ENCODE measurements at places on chromosomes 13 and 19. TPM values are rescaled to one million over a fixed set of nuclear protein-coding genes. Genes with fewer than 3 reads are reported as not detected.
A peak's percentile ranks its signal among the peaks of the same experiment; 100 is the strongest.

The CACNA1A gene
- total RNA-seq: not detected

- no peak for DNase-seq
Observed at GRCh38 chr19:46875234-46875633, 14.4 kb downstream of the ARHGAP35 start.

DNA sequence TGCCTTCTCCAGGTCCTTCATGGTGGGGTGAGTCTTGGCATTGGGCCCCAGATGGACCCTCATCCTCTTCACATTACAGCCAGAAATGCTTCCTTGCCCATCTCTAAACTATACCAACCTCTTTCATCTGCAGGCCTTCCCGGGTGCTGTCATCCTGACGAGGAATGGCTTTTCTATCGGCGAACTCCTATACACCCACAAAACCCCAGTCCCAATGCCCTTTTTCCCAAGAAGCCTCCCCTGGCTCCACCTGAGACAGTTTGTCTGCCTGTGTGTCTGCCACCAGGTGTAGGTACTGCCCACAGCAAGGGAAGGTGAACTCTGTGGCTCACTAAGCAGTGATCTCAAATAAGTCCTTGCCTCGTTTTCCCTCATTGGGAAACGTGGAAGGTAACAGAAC, 55.3 kb downstream of the PTPRS start:
- no peak for DNase-seq

GRCh38 chr19:55451965-55452748, 9.1 kb upstream of the SHISA7 start:
- no peak for DNase-seq

The RNF113B gene
- total RNA-seq: not detected

The CATSPERD gene
- total RNA-seq: not detected

- DNase-seq: peak; percentile 75
Observed at GRCh38 chr19:13165162-13165997, 15.2 kb downstream of the IER2 start.

DNA sequence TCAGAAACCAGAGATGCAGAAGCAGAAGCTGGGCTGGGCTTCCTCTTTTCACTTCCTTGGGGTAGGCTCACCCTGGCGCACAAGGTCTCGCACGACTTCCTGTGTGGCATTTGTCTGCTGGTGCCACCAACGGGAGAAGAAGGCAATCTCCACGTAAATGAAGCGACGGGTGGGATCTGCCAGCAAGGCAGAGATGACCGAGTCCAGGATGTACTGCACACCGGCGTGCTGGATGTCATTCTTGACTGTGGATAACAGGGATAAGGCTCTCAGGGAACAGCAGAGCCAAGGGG, 1.3 kb downstream of the MAN2B1 start:
- no peak for DNase-seq

- peak; percentile 22 for DNase-seq
Observed at GRCh38 chr19:18900700-18901481, 4.9 kb upstream of the CERS1 start.

DNA sequence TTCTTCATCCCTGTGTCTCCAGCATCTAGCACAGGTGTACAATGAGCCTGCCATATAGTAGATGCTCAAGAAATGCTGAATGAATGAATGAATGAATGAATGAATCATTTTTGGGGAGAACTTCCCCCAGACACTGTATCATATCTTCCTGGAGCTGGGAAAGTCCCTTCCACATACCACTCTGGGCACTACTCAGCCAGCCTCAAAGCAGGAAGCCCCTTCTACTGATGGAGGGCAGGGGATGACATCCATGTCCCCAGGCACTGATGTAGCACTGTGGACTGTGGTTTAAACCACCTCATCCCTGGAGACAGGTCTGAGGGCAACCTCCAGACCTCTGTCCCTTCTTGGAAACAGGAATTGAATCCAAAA, 4.8 kb downstream of the GNA15 start:
- DNase-seq: no peak

The PROZ gene
- not detected for total RNA-seq

DNA sequence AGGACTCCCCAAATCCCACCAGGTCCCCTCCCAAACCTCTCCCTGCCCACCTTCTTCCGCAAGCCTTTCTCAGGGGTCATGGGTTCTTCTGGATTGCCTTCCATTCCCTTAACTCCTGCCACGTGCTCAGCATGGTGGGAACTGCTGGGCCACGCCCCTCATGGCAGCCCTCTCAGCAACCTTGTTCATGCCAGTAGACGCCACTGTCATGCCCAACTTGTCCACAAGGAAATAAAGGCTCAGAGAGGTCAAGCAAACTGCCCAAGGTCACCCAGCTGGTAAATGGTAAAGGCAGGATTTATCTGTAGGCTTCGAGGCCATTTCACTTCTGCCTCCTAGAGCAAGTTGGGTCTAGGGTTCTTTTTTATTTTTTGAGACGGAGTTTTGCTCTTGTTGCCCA, 10.9 kb downstream of the PRAM1 start:
- no peak for DNase-seq

The SIAH3 gene
- total RNA-seq: not detected

DNA sequence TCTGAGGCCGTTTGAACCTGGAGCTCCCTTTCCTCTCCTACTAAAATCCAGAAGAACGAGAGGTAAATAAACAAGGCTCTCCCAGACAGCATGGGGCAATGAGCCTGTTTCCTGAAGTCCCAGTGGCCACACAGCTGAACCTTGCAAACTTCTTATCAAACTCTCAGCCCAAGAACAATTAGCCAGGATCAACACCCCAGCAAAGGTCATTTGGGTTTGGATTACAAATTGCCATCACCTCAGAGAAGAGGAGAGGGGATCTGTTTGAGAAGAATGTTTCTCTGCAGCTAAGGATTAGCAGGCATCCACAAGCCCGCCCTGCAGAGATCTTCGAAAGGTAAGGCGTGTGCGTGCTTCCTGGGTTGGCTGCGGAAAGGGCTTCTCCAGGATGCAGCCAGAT, 201.9 kb upstream of the SOX1 start:
- DNase-seq: no peak

DNA sequence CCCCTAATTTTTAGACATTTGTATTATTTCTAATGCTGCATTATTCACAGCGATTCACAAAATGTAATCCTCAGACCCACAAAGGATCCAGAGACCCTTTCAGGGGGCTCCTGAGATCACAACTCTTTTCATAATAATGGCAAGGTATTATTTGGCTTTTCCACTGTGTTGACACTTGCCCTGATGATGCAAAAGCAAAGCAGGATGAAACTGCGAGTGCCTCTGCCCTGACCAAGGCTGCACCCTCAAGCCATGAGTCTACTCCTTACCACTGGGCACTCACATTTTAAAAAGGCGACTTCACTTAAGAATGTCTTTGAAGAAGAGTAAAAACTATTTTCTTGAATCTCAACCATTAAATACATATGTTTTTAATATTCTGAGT, 11.4 kb downstream of the ELF1 start:
- peak; percentile 24 for DNase-seq

DNA sequence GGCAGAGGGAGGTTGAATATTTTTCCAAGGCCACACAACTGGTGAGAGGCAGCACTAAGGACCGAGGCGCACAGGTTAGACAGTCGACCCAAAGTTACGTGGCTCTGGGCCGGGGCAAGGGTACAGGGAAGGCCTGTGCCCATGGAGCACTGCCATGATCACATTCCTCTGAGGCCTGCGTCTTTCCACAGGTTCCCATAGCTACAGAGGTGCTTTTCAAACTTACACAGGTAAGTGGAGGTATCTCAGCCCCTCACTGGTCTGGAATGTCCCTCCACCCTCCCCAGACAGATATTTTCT, 814 bp downstream of the ZNF211 start:
- DNase-seq: no peak

- DNase-seq: peak; percentile 81
Observed at GRCh38 chr19:15810335-15810734, 5.1 kb downstream of the OR10H1 start.

DNA sequence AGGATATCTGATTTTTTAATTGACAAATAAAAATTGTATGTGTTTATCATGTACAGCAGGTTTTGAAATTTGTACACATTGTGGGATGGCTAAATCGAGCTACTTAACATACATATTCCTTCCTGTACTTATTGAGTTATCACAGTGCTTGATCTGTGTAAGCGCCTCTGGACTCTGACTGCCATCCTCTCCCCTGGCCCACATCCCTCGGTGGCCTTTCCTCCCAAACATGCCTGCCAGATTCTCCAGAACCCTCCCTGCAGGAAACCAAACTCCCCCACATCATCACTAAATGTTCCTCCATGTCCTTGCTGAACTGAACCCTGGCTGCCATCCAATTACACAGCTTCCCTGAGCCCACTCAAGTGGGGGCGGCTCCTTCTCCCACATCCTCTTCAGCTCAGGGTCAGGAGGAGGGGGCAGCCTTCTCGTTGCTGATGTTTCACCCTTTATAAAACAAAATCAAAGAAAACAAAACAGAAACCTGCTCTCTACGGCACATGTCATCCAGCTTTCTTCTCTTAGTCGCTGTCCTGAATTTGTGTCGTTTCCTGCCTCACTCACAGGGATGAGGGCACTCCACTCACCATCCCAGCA, 97.1 kb upstream of the SPATA13 start:
- DNase-seq: no peak

- no peak for DNase-seq
Observed at GRCh38 chr13:33875618-33876401, 57.9 kb downstream of the RFC3 start.

GRCh38 chr13:94217370-94217769, 262.1 kb downstream of the DCT start:
- no peak for DNase-seq

The EXOC3L2 gene
- not detected for total RNA-seq

The RASGRP4 gene
- total RNA-seq: not detected

DNA sequence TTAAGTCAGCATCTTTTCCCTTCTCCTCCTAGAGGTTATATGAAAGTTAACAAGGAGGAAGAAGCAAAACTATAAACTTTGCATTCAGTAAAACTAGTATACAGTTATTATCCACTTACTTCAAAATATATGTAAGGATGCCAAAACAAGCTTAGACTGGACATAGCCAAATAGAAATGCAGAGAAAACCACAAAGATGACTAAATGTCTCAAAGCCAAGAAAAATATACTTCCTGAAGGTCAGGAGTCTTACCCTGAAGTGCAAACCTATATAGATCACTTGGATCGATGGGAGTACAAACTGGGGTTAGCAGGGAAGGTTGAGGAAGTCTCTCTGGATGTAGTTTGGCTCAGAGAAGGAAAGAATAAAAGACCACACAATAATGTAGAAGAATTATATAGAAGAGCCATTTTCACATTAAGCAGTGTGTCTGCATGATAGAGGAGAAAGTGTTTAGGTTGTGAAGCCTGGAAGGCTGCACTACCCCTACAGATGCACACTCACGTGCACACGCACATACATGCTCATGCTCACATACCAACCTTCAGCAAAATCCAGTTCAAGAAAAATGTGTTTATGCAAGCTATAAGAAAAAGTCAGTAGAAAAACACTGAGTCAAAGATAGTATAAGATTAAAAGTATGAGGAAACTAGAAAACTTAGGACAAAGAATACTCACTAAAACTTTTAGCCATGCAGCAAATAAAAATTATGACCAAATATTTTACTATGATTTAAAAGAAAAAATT, 112.1 kb upstream of the RXFP2 start:
- DNase-seq: no peak
